HCEC 1CT (cell line): ENCODE measurements at places on chromosomes 1 and 21.

GRCh38 chr1:177505905-177506590 lies 335.3 kb downstream of the BRINP2 start:
- DNase-seq = peak; percentile 26

DNA sequence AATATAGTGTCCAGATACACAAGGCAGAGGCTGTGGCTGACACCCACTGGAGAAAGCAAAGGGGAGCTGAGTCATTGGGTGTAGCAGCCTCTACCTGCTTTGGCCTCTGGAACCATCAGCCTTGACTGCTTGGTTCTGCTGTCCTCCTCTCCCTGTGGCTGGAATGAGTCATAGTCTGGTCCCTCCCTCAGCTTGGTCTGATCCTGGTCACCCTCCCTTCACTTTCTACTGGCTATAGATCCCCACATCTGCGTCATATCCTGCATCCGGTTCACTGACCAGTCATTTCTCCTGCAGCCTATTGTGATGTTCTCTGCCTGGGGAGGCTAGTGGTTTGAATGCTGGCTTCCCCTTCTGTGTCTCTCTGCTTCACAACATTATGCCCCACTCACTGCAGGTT lies 372.8 kb upstream of the DAB1 start:
- DNase-seq = no peak

GRCh38 chr1:229470406-229471043 lies 36.6 kb upstream of the ACTA1 start:
- no peak for DNase-seq

DNA sequence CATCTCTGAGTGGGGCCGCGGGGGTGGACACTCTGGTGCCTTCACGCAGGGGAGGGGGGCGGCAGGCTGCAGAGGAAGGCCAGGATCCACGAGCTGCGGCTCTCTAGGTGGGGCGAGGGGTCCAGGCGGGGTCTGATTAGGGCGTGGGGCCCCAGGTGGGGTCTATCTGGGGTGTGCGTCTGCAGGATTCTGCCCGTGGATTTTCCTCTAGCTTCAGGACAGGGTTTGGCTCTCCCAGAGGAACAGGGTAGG lies 6.3 kb downstream of the JMJD4 start:
- DNase-seq = no peak

DNA sequence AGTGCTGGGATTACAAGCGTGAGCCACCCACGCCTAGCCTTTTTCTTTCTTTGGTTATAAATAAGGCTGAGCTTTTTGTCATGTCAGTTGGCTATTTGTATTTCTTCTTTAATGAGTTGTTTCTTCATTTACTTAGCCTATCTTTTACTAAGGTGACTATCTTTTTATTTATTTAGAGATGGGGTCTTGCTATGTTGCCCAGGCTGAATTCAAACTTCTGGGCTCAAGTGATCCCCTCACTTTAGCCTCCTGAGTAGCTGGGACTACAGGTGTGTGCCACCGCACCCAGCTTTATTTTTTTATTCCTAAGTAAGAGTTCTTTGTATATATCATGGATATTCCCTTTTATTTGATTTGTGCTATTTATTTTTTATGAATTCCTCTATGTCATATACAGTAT lies 11.9 kb downstream of the DMBX1 start:
- no peak for DNase-seq

DNA sequence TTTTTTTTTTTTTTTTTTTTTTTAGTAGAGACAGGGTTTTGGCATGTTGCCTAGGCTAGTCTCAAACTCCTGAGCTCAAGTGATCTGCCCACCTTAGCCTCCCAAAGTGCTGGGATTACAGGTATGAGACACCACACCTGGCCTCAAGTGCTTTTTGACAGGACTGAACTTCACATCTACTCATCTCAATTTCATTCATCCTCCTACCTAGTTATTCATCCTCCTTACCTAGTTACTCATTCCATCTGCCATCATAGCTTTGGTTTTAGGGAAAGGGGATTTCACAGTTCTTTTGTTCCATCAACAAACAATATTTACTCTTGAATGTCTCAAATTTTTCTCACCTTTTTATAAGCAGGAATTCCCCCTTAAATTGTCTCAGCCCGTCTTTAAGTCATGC lies 38.6 kb upstream of the RALGPS2 start:
- no peak for DNase-seq

DNA sequence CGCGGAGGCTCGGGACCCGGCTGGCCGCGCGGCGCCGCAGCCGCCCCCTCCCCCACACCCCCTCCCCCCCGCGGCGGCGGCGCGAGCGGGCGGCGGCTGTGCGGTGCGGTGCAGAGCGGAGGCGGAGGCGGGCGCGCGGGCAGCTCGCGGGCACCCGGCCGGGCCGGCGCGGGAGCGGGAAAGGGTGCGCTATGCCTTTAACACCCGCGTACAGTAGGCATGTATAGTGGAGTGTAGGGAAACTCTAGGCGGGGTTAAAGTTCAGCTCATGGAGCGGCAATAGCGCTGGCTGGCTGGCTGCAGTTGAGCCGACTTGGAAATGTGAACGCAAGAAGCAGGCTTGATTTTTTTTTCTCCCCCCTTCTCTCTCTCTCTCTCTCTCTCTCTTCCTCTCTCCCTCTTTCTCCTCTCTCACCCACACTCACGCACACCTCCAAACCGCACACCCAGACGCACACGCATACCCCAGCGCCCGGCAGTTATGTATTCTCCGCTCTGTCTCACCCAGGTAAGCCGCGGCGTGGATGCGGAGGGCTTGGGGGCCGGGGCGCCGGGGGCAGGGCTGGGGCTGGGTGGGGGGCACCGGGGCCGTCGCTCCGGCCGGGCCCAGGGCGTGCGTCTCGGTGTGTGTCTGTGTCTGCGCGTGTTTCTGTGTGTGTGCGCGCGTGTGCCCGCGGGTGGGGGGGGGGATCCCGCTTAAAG lies at the start of gene NFIA:
Gene NFIA (plus strand): TSS at position 251 of the 702 bp plus-strand sequence.
- DNase-seq = peak; percentile 83

- DNase-seq = no peak
These were observed 24.1 kb downstream of the MRPS6 start for GRCh38 chr21:34097442-34097841.

GRCh38 chr1:55382806-55383305 lies 167.7 kb upstream of the USP24 start:
- DNase-seq = no peak

- no peak for DNase-seq
These were observed 172.8 kb downstream of the PRDM16 start for GRCh38 chr1:3241673-3242407.

GRCh38 chr1:178566187-178566586 lies 53.3 kb downstream of the TEX35 start:
- DNase-seq = peak; percentile 6

DNA sequence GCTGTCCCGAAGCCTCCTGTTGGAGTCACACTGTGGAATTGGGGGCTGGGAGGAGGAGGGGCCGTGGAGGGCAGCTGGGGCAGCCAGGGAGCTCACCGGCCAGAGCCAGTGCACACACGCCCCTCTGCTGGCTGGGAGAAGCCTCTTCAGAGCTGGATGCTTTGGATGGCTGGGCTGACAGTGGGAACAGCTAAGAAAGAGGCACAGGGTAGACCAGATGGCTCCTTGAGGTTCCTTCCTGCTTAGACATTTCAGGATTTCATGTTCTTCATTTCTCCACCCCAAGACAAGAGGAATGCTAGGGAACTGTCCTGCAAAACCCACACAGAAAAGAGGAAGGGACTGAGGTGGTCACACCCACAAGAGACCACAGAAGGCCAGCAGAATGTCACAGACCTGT lies 254.8 kb upstream of the VAMP3 start:
- no peak for DNase-seq

GRCh38 chr1:241362350-241362749 lies 5.3 kb upstream of the RGS7 start:
- no peak for DNase-seq

GRCh38 chr1:1927751-1928150 lies 8.7 kb upstream of the TMEM52 start:
- DNase-seq = no peak

DNA sequence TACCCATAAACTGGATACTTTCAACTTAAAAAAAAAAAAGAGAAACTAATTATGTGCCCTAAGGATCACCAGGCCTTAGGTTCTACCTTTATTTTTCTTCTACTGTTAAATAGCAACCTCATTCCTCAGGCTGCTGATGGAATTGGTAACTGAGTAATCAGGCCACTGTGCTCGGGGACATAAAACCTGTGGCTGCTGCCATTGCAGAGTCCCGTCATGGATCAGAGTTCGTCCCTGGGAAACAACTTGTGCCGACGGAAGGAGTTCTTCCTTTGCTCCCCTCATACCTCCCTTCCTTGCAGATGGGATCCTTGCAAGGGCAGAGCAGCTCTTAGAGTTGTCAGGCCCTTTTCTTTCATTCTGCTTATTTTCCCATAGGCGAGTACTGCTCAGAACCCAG lies 123.6 kb downstream of the PBX1 start:
- DNase-seq = no peak

GRCh38 chr1:2148691-2149090 lies 45.9 kb downstream of the FAAP20 start:
- no peak for DNase-seq

GRCh38 chr21:16870103-16870502 lies 642.7 kb upstream of the CXADR start:
- peak; percentile 60 for DNase-seq

DNA sequence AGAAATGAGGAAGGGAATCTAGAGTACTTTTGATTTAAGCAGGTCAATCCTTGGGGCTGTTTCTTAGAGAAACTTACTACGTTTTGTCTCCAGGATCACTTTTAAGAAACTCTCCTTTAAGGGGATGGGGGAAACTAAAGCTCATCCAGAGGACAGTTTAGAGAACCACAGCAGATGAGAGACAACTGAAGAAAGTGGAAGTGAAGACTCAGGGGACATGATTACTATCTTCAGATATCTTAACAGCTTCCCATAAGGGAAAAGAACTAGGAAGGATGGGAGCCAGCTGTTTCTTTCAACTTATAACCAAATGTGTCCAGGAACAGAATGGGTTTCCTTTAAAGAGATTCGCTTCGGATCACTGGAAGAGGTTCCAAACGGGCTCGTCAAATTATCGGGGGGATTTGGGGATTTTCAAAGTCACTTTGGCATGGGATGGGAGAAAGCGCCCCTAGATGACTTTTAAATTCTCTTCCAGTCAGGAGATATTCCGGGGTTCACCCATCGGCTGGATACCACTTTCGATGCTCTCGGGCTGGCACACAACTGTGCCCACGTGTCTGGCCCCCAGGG lies 1.2 kb downstream of the SCMH1 start:
- peak; percentile 16 for DNase-seq

DNA sequence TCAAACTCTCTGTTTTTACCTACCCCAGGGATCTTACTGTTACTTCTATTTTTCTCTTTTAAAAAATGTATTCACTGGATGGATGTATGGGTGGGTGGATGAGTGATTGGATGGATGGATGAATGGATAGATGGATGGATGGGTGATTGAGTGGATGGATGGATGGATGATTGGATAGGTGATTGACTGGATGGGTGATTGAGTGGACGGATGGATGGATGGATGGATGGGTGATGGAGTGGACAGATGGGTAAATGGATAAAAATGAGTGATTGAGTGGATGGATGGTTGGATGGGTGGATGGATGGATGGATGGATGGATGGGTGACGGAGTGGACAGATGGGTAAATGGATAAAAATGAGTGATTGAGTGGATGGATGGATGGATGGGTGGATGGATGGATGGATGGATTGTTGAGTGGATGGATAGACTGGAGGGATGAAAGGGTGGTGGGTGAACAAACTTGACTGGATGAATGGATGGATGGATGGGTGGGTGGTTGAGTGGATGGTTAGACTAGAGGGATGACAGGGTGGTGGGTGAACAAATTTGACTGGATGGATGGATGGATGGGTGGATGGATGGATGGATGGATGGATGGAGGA lies 118.0 kb upstream of the ZBTB40 start:
- no peak for DNase-seq

- DNase-seq = no peak
These were observed 25.0 kb downstream of the PBX1 start for GRCh38 chr1:164583835-164584539.

GRCh38 chr1:99808391-99809115 lies 41.6 kb upstream of the AGL start:
- peak; percentile 93 for DNase-seq

- peak; percentile 54 for DNase-seq
These were observed 63.9 kb downstream of the KCNK2 start for GRCh38 chr1:215146240-215146975.

GRCh38 chr1:176205332-176205914 lies 1.7 kb downstream of the COP1 start:
- DNase-seq = no peak

GRCh38 chr1:3161176-3161840 lies 92.3 kb downstream of the PRDM16 start:
- no peak for DNase-seq

GRCh38 chr1:59151387-59151761 lies 145.5 kb upstream of the FGGY start:
- no peak for DNase-seq

DNA sequence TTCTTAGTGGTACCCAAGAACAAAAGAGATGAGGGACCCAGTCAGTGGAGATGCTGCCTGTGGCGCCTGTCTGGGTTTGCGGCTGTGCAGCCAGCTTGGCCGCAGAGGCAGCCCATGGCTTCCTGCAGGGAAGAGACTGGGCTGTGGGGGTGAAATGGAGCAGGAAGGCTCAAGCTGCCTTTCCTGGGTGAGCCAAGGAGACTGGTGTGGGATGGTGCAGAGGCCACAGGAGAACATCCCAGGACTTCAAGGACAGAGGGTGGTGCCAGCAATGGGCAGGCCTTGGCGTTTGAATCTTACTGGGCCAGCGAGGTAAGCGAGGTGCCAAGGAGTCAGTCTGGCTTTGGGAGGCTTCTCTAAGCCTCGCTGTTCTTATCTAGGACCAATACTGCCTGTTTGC lies 26.4 kb downstream of the KCNA10 start:
- no peak for DNase-seq

- DNase-seq = no peak
These were observed 10.6 kb downstream of the HCRTR1 start for GRCh38 chr1:31627930-31628559.
